ENCODE measurements at places on chromosomes 16 and 17.

DNA sequence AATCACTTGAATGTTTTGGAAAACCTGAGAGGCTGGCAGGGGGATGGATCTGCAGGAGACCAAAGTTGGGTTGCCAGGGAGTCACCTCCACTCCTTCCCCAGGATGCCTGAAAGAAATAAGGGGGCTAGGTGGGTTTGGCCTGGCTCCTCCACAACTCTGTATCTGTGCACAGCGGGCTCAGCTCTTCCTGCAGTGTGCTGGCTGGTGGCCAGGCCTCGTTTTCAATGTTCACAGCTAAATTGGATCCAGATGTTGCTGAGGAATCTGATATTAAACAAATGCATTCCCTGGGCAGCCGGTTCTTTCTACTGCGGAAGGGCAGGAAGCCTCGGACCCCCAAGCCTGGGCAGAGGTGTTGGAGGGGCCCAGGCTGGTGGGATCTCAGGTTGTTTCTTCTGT is 106.2 kb downstream of the N4BP1 start:
- DNase-seq = peak; percentile 89

DNA sequence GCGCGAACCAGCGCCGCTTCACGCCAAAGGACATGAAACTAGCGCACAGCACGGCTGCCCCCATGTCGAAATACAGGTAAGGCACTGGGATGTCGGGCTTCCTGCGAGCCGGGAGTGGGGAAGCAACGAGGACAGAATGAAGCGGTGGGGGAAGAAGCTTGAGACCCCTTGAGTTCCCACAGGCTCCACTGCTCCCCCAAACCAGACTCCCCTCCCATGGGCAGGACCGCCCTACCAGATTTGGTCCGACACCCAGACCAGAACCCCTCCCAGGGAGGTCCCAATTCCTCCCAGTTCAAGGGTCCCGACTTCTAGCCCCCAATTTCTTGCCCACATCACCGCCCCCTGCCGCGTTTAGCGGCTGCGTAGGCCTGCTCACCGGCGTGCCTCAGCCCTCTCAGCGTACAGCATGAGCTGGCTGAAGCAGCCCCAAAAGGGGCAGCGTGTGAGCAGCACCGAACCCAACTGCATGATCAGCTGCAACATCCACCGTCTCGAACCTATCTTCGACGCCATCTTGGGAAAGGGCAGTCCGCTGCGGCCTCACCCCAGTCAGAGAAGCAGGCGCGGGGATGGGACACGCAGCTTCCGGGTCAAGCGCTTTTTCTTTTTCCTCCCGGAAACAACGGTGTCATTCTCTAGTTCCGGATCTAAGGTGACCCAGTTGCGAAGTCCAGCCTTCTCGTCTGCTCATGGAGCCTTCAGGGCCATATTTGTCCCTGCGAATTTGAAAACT is at the start of gene TMEM101:
TMEM101 (minus strand) TSS at position 527 of the 736 bp plus-strand sequence; CDS start at position 516, 11 bp downstream.
- DNase-seq = peak; percentile 94

DNA sequence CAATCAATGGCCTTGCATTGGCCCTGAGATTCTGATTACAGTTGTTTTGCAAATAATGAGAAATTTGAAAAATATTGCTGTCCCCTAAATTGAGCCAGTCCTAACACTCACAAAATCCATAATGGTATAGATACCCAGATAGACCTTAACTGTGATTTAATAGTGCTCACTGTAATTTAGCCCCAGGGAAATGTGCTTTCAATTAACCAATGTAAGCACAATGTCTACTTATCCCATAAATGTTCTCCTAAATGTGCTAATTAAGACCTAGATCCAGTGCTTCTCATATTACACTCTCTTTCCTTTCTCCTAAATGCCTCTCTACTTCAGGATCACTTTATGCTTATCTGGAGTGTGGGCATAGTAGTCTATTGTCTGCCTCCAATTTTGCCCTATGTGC is 417.8 kb upstream of the CCL2 start:
- DNase-seq = no peak

- DNase-seq = no peak
These were observed 18.7 kb upstream of the MEIOB start for GRCh38 chr16:1890708-1891050.

DNA sequence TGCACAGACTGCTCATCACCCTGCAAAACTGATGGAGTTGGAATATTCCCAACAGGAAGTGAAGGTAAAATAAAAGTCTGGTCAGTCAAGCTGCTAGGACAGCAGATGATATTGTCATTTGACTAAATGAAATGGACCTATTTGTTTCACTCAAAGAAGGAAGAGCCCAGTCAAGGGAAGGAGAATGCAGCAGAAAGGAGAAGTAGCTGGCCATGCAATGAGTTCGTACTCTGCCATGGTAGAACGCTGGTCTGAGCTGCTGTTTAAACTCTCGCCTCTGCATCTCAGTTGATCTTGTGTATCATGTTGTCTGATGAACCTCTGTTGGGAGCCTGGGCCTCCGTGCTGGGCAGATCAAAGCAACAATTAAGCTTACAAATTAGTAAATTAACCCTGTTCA is 15.6 kb upstream of the YPEL2 start:
- no peak for DNase-seq

GRCh38 chr16:88951989-88952388 is 25.0 kb downstream of the CBFA2T3 start:
- DNase-seq = no peak

DNA sequence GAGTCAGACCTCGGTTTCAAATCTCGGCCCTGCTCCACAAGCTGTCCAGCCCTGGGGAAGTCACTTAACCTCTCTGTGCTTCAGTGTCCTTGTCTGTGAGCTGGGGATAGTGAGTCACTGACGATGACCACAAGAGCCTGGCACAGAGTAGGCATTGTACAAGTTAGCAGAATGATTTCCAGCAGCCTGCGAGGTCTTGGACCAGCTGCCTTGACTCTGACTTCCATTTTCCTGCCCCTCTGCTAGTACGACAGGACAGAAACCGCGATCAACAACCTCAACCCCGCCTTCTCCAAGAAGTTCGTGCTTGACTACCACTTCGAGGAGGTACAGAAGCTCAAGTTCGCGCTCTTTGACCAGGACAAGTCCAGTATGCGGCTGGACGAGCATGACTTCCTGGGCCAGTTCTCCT is 20.7 kb downstream of the CPNE2 start:
- DNase-seq = peak; percentile 45

DNA sequence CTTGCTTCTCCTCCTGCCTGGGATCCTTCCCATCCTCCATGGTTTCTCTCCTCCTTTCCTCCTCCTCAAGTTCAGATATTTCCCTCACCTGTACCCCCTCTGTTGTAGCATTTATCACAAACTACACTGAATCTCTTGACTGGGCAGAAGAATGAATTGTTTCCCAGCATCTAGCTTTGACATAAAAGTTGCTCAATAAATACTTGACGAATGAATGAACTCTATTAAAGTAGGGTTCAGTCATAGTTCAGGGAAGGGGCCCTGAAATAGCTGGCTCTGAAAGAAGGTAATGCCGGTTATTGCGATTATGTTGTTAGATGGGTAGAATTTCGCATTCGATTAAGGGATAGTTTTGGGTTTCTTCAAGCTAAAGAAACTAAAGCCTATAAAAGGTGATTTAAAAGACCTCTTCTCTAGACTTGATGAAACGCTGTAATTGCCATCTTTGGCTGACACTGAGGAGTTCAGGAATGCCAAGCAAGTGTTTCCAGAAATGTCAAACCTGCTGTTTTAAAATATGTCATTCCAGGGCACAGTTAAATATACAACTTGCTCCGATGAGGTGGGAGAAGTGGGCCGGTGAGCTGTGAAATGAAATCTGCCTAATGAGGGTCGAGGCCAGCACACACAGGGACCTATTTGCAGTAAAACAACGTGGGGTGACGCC is 1.0 kb upstream of the CPD start:
- DNase-seq = no peak

GRCh38 chr17:76710863-76711611 is at the start of gene MXRA7:
MXRA7 (minus strand) TSS chr17:76710965; CDS start chr17:76710946, 19 bp downstream.
- DNase-seq = peak; percentile 56

GRCh38 chr17:44074231-44074910 is 3.8 kb downstream of the G6PC3 start:
- no peak for DNase-seq

DNA sequence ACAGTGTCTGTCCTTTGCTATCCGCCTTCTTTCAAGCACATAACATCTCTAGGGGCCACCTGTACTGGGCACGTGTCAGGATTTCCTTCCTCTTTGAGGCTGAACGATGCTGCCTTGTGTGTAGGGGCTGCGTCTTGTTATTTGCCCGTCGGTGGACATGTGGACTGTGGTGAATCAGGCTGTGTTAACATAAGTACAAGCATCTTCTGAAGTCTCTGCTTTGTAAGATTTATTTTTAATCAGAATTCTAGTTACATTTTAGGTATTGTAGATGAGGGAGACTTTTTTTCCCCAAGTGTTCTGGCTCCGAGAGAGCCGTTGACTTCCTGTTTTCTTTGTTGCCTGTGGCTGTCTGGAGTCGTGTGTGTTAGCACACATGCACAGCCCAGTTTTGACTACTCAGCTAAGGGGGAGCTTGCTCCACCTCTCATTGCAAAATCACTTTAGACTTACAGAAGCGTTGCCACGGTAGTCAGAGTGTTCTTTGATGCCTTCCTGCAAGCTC is 26.1 kb downstream of the SPG7 start:
- peak; percentile 66 for DNase-seq

GRCh38 chr17:43873091-43873490 is 26.1 kb downstream of the CD300LG start:
- no peak for DNase-seq

DNA sequence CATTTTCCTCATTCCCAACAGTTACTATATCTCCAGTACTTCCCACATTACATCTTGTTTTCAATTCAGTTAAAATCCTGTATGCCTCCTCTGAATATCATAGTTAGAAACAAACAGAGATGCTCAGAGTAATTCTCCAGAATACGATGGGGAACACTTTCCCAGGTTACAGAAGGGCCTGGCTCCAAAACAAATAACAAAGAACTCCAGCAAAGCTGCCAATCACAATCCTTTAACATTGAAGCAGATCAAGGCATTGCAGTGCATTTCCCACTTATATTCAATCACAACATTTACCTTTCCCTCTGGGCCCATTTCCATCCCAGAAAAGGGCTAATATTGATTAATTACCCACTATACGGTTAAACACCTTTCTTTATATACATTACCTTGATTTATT is 29.4 kb upstream of the PMFBP1 start:
- no peak for DNase-seq

DNA sequence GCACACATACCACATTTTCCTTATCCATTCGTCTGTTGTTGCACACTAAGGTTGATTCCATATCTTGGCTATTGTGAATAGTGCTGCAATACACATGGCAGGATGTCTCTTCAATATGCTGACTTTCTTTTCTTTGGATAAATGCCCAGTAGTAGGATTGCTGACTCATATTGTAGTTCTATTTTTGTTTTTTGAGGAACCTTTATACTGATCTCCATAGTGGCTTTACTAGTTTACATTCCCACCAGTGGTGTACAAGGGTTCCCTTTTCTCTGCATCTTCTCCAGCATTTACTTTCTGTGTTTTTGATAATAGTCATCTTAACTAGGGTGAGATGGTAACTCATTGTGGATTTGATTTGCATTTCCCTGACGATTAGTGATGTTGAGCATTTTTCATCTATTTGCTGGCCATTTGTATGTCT is 118.1 kb downstream of the STXBP4 start:
- DNase-seq = peak; percentile 89

DNA sequence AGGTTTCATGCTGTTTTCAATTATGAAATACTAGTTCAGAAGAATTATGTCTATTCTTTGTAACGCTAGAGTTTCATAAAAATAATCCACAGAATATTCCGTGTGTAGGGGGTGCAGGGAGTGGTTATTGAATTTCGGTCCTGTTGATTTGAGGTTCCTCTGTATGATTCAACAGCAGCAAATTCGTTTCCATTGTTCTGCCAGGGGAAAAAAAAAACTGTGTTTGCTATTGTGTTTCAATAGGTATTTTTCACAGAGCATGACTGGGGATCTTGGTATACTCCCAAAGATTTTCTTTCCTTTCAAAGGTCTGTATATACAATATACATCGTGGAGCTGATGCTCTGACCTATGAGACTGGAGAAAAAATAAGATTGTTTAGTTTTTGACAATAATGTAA is 15.8 kb downstream of the SHISA9 start:
- no peak for DNase-seq

- DNase-seq = peak; percentile 100
These were observed 3.8 kb upstream of the TMEM100 start for GRCh38 chr17:55726440-55726839.

DNA sequence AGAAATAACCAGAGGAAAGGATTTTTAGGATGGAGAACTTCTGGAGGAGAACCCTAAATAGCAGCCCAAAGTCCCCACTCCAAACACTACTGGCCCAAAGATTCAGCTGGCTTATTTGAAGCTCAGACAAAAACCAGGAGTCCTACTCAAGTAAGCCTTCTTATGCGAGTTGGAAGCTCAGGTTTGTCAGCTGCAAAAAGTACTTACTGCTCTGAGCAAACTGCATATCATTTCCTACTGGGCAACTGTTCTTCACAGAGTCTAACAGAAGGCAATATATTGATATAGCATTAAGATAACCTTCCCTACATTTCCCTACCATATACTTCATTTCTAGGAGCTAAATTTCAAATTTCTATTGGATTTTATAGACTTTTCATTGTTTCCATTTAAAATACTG is 76.1 kb upstream of the CORO6 start:
- no peak for DNase-seq

- DNase-seq = no peak
These were observed 2.2 kb upstream of the KRTAP9-3 start for GRCh38 chr17:41230094-41230493.

- no peak for DNase-seq
These were observed 29.9 kb downstream of the PLCG2 start for GRCh38 chr16:81808933-81809480.

DNA sequence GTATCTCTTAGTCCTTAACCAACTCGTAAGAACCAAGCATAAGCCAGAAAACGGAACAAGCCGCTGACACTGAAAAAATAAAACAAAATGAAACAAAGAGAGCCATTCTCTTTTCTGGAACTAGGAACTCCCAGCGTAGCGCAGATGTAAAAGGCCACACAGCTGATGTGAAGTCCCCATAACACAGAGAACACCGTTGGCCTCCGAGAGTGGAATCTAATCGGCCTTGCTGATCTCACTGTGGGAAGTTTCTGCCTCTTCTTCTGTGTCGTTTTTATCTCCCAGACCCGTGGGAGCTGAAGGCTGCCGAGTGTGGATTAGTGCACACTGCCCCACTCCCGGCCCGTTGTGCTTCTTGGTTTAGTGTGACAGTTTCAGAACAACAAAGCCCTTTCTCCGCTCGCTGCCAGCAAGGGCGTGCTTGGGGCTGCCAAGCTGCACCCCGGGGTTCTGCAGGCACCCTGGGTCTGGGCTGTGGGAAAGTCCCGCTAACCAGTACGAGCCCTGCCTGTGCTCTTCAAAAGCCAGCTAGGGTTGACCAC is 21.7 kb downstream of the TTYH2 start:
- DNase-seq = no peak

- peak; percentile 85 for DNase-seq
These were observed 18.6 kb downstream of the HSBP1 start for GRCh38 chr16:83826146-83826913.

GRCh38 chr17:40931311-40931710 is 6.1 kb downstream of the KRT23 start:
- DNase-seq = no peak

DNA sequence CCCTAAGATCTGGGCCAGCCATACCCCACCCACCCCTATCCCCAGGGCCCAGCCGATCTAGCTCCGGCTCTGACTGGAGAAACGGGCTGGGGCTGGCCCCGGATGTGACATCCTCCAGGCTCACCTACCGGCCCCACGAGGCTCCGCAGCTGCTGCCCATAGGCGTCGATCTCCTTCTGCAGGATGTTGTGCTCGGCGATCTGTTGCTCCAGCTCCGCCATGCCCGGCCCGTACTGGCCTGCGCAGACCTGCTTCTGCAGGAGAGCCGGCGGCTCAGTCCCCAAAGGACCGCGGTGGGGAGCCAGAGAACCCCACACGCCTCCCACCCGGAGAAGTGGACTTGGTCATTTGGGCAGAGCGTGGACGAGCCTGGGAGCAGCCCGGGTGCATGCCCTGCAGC is 4.8 kb downstream of the EVPL start:
- DNase-seq = no peak

Measured in fibroblast of mammary gland (primary cell).